ENCODE measurements at places on chromosomes 6 and 20. TPM values are rescaled to one million over a fixed set of nuclear protein-coding genes. Genes with fewer than 3 reads are reported as not detected.

Gene UBD
- 10.1 TPM for total RNA-seq

Gene CRIP3
- total RNA-seq = not detected

Gene ADTRP
- 2.8 TPM for total RNA-seq

Gene TENT5A
- total RNA-seq = 11.5 TPM

Gene ACOT8
- 46.8 TPM for total RNA-seq

Gene ANKRD66
- total RNA-seq = not detected

Gene TPX2
- 222 TPM for total RNA-seq

Gene PROKR2
- total RNA-seq = not detected

Gene MAS1
- not detected for total RNA-seq

Gene TSBP1
- not detected for total RNA-seq

Gene NT5DC1
- 18.3 TPM for total RNA-seq

Gene OXT
- total RNA-seq = not detected

Gene ASIP
- total RNA-seq = not detected

Gene C20orf144
- not detected for total RNA-seq

Gene TMEM170B
- total RNA-seq = 5.2 TPM

Gene UNC5CL
- total RNA-seq = not detected

Gene GPX5
- total RNA-seq = not detected

Gene CAGE1
- total RNA-seq = 0.11 TPM

Gene LY6G6C
- total RNA-seq = not detected

Gene SSTR4
- total RNA-seq = not detected

Gene UBE2C
- 167 TPM for total RNA-seq

Gene NKX2-2
- 3.7 TPM for total RNA-seq

Gene SLC24A3
- not detected for total RNA-seq

Gene PDYN
- not detected for total RNA-seq

Data from Daoy (cell line).